Cortex of kidney (tissue), 1 donor: ENCODE measurements at places on chromosomes 7 and 10.

DNA sequence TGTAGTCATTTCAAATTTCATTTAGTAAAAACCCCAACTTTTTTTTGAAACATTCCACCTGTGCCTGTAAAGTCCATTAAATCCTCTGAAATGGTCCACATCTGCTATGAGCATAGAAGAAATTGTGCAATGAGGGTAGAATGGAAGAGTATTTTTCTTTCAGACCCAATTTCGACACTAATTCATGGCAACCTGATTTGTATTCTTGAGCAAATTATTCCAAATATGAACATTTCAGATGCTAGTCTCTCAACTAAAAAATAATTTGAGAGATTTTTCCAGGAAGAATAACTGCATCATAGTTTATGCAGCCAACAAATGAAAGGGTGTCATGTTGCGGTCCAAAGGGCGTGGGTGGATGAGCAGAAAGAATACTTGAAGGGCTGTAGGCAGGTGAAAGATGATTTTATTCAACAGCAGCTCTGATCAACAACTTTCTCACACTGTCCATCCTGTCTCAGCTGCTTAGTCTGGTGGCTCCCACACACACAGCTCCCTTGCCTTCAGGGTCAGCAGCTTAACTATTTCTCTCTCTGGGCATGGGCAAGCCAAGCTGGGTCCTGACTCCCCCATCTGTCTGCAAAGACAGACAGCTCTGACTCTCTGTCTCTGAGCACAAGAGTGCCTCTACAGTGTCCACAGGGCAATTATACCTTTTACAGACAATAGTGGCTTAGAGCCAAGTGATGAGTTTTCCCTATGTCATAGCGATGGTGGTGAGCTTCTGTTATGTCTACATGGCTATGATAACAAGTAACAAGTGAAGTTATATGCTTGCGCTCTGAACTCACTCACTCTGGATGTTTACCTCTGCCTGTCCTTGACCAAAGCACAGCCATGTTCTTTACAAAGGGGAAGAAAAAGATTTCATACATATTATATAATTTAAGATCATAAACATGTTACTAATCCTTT is 11.5 kb downstream of the STEAP2 start:
- DNase-seq: no peak

- no peak for DNase-seq
Observed at GRCh38 chr10:17872191-17873091, 63.3 kb downstream of the MRC1 start.

GRCh38 chr7:7129381-7129780 is 53.0 kb upstream of the C1GALT1 start:
- DNase-seq: no peak

DNA sequence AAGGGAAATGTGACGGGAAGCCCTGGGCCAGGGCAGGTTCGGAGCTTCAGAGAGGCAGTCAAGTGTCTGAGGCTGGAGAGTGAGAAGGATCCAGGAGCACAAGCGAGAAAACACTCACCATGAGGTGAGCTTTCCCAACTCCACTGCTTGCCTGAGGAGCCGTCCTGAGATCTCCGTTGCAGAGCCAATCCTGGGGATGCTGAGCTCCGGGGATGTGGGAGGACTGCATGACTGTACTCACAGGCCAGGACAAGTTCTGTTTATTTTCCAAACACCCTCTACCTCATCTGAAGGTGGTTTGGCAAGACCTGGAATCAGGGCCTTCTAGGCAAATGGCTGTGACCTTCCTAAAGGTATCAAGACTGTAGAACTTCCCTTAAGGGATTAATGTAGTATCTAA is 38.7 kb downstream of the GLI3 start:
- DNase-seq: no peak

DNA sequence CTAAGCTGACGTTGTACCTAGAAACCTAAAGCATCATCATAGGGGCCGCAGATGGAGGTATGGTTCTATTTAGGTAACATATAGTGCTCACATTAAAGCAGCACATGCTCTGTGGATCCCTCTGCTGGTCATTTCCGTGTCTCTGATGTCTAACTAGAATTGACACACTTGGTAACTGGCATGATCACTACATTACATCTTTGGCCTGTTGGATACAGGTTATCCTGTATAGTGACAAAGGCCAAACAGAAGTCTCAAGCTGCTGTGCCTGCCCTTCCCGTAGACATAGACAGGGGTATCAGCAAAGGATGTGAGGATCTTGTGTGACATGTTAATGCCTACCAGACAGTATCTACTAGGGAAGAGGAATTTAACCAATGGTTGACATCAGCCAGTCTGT is 51.2 kb downstream of the KIF5B start:
- DNase-seq: no peak

DNA sequence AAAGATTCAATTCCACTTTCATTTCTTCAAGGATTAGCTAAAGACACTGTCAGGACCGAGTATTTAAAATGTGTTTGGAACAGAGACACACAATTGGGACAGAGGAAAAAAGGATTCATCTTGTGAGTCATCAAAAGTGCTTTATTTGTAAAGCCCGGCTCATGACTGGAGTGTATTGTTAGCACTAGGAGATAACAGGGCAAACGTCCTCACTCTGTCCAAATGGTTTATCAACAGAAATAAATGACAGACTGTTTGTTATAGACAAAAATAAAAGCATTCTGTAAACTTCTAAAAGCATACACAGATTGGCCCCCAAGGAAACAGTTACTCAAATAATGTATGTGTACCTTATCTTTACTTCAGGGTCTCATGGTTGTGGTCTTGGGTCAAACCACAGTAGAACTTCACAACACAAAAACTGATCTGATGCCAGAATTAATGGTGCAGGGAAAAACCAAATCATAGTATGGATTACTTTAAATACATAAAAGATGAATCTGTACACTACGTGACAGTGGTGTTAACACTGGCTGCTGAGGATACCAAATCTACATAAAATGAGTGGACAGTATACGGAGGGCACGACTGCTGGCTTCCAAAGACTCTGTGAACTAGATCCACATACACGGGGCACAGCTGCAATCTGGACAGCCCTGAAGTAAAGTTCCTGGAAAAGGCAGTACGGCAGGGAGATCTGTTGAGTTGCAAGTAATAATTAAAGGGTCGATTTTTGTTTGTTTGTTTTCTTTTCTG is 179.4 kb downstream of the PIP4K2A start:
- no peak for DNase-seq

DNA sequence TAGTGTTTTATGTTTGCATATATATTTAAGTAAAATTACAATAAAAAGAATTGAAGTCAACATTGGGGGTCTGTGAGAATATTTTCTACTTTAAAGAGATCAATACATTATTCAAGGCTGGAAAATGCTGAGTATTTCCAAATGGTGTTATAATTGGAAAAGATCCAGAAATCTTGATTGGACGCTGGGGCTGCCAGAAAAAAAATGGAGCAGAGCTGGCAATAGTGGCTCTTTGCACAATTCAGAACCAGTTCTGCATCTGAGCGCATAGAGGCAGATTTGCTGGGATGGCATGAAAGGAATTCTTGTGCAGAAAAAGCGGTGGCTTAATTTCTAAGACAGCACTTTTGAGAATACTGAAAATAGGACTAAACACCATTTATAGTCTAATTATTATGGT is 10.8 kb upstream of the VWC2 start:
- DNase-seq: no peak

DNA sequence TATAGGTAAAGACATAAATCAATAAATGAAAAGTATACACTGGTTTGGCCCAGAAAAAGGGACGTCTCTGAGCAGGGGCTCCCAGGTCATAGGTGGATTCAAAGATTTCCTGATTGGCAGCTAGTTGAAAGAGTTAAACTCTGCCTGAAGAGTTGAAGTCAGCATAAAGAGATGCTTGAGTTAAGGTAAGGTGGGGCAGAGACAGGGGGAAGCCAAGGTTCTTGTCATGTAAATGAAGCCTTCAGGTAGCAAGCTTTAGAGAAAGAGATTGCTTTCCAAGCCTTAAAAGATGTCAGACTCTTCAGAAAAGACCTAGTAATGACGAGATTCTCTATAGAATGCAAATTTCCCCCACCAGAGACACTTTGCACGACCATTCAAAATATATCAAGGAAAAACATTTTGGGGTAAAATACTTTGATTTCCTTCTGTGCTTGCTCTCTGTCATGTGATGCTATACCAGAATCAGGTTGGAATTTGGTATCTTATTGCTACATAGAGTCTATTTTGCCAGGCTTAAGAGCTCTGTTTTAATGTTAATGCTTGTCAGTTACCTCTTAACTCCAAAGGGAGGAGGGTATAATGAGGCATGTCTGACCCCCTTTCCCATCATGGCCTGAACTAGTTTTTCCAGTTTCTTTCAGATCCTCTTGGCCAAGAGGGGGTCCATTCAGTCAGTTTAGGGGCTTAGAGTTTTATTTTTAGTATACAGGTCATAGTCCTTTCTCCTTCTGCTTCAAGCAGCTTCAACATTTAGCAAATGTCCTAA is 429.6 kb downstream of the ADRA2A start:
- DNase-seq: no peak

GRCh38 chr10:14653271-14654161 is 121.2 kb downstream of the FAM107B start:
- no peak for DNase-seq

DNA sequence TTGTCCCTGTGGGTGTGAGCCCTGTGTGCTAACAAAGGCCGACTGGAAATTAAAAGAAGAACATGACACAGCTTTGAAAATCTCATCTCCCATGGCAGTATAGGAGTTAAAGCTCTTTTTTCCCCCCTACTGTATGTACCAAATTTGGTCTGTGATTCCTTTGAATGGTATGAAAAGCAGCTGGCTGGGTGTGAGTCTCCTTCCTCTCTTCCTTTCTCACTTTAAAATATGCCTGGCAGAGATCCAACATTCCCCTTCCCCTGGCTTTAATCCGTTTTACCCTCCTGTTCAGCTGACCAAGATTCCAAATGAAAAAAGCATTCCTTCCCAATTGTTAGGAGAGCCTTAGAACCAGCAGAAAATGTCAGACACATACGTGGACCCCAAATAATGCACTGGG is 225.0 kb upstream of the CELF2 start:
- no peak for DNase-seq

- DNase-seq: no peak
Observed at GRCh38 chr10:84243759-84244158, 1.1 kb upstream of the RGR start.

DNA sequence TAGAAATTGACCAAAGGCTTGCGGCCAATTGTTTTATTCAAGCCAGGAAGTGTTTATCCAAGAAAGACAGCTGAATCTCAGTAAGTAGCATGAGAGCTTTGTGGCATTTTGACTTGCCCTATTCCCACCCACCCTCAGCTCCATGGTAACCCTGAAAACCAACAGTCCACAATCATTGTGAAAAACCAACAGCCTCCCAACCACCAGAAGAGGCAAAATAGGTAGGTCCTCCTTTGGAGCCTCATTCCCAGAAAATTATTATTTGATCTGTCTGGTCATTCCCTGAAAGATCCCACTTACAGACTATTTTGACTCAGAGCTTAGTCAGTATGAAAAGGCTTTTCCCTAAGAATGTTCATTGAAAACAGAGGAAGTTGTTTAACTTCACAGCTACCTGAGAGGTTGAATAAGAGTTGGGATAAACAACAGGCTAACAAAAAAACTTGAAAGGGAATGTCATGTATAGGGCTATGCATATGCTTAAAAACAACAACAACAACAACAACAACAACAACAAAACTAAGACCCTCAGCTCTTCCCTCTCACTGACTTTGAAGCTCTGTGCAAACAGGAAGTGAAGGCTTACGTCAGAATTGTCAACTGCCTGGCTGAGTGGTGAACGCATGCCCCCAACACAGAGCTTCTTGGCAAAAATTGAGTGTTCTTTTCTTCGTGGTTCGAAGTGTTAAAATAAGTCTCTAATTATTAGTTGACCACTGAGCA is 11.2 kb downstream of the KPNA7 start:
- DNase-seq: no peak

DNA sequence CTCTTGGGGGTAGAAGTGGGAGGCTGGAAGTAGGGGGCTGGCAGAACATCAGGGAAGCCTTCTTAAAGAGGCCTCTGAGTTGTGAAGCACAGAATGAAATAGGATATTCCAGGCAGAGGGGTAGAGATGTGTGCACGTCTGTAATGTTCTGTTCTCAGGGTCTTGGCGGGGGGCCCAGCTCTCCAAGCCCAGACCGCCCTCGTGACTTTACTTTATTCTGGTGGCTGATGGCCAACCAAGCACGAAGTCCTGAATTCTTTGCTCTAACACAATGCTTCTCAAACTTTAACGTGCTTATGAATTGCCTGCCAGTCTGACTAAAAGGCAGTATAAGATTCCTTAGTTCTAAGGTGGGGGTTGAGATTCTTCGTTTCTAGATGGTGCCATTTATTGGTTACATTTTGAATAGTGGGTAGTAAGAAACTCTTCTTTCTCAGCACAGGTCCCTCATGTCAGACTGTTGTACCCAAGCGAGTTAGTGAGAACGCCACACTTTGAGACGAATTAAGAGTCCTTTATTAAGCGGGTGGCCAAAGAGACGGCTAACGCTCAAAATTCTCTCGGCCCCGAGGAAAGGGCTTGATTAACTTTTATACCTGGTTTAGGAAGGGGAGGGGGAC is 8.2 kb downstream of the PRXL2A start:
- no peak for DNase-seq

DNA sequence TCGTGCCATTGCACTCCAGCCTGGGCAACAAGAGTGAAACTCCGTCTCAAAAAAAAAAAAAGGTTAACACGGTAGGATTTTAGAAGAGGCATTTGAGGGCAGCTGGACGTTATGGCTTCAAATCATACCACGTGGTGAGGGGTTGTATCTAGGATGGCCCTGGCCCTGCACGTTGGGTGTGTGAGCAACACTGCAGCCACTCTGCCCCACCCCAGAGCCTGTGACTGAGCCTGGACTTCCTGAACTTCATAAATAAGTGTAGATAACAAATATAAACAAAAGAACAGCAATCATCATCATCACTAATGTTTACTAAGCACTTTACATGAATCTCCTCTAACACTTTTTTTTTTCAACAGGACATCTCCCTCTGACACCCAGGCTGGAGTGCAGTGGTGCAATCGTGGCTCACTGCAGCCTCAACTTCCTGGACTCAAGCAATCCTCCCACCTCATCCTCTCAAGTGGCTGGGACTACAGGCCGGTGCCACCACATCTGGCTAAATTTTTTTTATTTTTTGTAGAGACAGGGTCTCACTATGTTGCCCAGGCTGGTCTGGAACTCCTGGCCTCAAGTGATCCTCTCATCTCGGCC is 169.5 kb upstream of the FRMD4A start:
- DNase-seq: no peak

GRCh38 chr7:114759347-114760062 is 162.4 kb upstream of the MDFIC start:
- DNase-seq: no peak

GRCh38 chr7:37247861-37248260 is 200.8 kb downstream of the ELMO1 start:
- no peak for DNase-seq

- no peak for DNase-seq
Observed at GRCh38 chr7:158257001-158257400, 330.6 kb downstream of the PTPRN2 start.

- no peak for DNase-seq
Observed at GRCh38 chr10:29646238-29646902, 11.6 kb upstream of the SVIL start.

GRCh38 chr10:34046506-34047034 is 712.1 kb upstream of the NRP1 start:
- no peak for DNase-seq
